Dermis lymphatic vessel endothelial cell (primary cell): ENCODE measurements at places on chromosomes 6 and 20. TPM values are rescaled to one million over a fixed set of nuclear protein-coding genes. Genes with fewer than 3 reads are reported as not detected.

LGSN gene
- not detected in 2 replicates for total RNA-seq

PXDC1 gene
- 53.1 and 88.6 TPM in 2 replicates for total RNA-seq

CCND3 gene
- total RNA-seq = 30.7 and 39.1 TPM in 2 replicates

F13A1 gene
- total RNA-seq = not detected in 2 replicates

AVP gene
- total RNA-seq = not detected in 2 replicates

PRPF6 gene
- total RNA-seq = 65.9 and 73.3 TPM in 2 replicates

HLA-DMB gene
- total RNA-seq = 0.22 and 0.34 TPM in 2 replicates

PPP1R14C gene
- total RNA-seq = not detected in 2 replicates

GZF1 gene
- 17.0 and 20.0 TPM in 2 replicates for total RNA-seq

THBD gene
- total RNA-seq = 7.2 and 10.5 TPM in 2 replicates

KCNG1 gene
- total RNA-seq = 1.8 and 2.8 TPM in 2 replicates

BPI gene
- total RNA-seq = not detected in 2 replicates

MAN1A1 gene
- total RNA-seq = 93.8 and 133 TPM in 2 replicates

WDR27 gene
- total RNA-seq = 27.6 and 29.9 TPM in 2 replicates

SLC22A16 gene
- total RNA-seq = under 0.01 TPM in 1 of 2 replicates, not detected in the other

RCAN2 gene
- under 0.01 and 0.26 TPM in 2 replicates for total RNA-seq
